ENCODE measurements at places on chromosomes 3 and 15. TPM values are rescaled to one million over a fixed set of nuclear protein-coding genes. Genes with fewer than 3 reads are reported as not detected.

- no peak for DNase-seq
Measured at GRCh38 chr15:53389271-53390037, 370.0 kb downstream of the WDR72 start.

DNA sequence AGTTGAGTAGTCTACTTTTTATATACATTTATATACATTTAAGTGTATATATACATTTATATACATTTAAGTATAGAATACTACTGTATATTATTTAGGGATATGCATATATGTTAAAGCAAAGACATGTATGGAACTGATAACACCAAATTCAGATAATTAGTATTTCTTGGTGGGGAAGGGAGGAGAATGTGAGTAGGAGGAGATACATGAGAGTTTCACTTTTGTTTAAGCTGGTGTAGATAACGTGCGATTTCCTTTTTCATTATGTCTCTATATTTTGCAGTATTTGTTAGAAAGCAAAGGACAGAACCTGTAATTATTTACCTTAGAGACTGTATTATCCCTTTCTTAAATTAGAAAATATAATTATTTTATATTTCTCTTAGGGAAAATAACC, 16.6 kb upstream of the NIT2 start:
- DNase-seq, result no peak

- peak; percentile 85 for DNase-seq
Measured at GRCh38 chr3:179563271-179563783, 601 bp downstream of the ACTL6A start.

DNA sequence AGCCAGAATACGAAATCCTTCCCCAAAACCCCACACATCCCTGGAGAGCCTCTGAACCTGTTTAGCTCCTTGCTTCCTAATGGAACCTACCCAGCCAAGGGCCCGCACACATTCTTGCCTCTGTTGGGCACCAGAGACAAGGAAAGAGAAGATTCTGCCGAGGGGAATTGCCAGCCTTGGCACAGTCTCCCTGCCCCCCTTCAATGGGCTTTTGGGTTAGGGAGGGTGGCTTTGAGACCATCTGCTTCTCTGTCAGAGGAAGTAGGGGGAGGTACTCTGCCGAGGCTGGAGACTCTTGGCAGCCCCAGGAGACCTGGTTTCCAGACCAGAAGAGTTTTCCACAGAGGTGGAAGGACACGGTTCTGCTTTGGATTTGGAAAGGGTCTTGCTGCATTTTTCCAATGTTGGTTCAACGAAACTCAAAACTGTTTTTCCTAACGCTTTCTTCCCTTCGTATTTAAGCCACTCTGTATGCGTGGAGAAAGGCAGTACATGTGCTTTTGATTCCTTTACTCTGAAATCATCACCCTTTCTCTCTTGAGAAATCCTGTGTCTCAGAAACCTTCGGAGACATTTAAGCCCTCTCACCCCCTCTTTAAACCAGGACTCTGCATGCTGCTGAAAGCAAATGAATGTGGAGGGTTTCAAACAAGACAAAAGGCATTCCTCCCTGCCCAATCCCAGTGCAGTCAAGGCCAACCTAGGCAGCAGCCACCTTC, 78.8 kb upstream of the PRR23C start:
- no peak for DNase-seq

- no peak for DNase-seq
Measured at GRCh38 chr3:14323401-14324223, 78.8 kb upstream of the SLC6A6 start.

GRCh38 chr3:13142552-13143380, 69.5 kb upstream of the IQSEC1 start:
- DNase-seq, result peak; percentile 37

DNA sequence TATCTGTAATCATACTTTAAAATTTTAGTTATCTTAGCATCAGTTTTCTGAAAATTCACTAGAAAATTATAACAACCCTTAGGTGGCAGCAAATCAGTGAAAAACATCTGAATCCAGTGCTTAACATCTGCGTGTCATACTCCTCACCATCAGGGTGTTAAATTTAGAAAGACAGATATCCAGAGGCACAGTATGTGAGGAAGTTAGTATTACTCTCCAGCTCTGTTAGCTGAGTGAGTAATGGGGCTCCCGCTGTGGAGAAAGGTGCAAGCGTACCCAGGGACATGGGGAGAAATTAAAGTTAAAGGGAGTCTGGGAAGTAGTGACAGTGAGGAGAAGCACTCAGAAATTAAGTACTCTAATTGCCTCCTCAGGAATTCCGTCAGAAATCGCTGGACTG, 50.9 kb downstream of the CEP63 start:
- no peak for DNase-seq

- DNase-seq, result no peak
Measured at GRCh38 chr3:81472600-81473362, 288.7 kb downstream of the GBE1 start.

- DNase-seq, result no peak
Measured at GRCh38 chr3:178901204-178901603, 170.4 kb downstream of the ZMAT3 start.

DNA sequence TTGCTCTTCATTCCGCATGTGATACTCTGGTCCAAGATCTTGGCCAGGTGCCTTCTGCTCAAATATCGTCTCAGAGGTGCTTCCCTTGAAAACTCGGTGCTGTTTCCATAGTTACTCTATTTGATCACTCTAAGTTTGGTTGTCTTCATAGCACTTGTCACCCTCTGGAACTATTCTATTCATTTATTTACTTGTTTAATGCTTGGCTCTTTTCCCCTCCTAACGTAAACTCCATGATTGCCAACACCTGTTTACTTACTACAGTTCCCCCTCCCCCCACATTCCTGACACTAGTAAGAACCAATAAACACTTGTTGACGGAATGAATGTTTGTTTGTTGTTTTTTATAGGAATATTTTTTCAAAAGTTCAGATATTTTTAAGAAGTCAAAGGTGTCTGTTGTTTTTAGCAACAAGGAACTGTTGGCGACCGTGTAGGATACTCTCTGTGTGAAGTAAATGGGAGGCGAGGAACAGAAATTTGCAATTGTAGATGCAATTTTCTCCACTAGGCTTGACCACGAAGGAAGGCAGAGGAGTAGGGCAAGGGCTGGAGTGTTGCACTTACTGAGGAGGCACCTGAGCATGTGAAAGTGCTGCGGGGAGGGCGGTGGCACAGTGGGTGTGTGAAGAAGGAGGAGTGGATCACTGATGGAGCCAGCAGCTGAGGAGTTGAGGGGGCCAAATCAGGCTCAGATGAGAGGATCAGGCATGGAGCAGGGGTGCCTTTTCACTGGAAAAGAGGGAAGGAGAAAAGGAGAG, 48.4 kb downstream of the MOBP start:
- no peak for DNase-seq

DNA sequence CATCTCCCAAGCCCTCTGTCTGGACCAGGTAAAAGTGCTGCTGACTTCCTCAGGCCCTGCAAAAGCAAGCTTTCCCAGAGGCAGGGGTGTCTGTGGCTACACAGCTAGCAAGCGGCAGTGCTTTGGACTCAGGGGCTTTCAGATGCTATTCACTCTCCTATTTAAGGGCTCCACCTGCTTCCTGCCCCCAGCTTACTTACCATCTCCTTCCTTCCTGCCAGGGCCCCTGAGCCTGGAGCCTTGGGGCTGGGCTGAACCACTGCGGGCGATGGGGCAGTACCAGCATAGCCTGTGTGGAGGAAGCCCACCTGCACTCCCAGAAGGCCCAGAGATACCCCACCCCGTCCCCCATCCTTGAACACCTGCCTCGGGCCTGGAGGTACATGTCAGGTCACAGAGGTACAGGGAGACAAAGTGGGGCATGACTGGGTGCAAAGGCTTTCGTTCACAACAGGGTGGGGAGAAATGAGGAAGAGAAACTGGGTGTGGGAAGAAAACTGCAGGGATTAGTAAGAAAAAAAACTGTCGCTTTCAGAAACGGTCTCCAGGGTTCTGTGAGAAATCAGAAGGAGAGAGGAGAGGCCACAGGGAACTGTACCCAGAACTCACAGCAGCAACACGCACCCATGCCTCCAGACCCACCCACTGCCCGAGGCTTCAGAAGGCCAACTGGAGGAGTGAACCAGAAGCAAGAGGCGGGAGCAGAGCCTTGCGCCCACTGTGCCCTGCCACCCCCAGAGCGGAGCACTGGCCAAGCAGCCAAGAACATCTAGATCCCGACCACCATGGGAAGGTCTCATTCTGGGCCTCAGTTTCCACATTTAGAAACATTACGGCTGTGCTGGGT, 49.5 kb downstream of the CCDC12 start:
- peak; percentile 61 for DNase-seq

GRCh38 chr3:119120480-119120879, 25.5 kb upstream of the TEX55 start:
- DNase-seq, result no peak

DNA sequence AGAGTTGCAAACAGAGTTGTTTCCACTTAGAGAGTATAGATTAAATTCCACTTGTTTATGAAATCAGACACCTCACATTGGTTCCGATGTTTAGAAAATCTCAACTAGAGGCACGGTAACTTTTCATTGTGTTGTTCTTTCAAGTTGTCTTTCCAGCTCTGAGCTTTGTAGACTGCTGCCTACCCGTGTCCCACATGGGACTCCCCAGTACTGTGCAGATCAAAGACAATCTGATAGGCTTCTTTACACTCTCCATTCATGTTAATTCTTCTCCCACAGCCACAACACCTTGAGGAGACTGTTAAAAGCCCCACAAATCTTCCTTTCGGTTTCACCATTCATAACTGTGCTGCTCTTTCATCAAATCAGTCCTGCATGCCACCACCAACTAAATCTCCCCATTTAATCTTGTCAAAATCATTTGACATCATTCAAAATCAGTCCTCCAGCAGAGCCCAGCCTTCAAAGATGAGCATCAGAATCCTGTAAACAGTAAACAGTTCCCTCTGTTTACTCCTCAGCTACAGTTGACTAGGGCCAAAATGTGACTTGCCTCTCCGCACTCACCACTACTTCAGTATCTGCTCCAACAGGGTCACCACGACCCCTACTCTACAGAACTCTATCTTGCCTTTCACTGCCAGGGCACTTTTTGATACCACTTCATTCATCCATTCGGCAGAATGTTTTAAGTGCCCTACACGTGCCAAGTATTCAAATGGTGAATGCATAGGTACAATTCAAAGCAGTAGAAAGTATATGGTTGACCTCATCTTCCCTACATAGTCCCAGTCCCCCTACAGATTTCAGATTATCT, 8.3 kb downstream of the ANXA2 start:
- no peak for DNase-seq

DNA sequence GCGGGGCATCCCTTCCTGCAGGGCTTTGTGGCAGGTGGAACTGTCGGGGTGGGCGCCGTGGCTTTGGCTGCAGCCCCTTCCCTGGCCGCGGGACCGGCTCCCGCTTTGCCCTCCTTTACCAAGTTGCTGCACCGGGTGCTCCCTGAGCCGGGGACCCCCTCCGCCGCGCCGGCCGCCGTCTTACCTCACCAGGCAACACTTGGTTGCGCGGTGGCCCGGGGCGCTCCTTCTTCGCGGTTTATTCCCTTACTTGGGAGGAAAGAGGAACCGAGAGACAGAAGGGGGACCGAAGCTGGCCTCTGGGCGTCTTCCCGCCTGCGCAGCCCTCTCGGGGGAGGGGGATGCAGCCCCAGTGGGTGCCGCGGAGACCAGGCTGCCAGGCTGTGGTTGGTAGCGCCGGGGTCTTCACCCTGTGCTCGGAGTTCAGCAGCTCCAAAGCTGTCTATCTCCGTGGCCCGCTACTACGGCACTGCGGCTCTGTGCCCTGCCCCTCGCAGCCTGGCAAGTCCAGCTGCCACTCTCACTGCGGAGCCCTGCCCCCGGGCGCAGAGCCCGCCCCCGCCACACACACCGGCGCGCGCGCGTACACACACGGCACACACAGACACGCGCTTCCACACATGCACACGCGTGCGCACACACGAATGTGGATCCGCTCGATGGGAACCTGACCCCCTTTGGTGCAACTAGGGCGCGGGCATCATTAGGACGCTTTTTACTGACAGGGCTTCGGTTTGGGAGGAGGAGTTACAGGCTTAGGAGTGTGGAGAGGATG, at the start of gene DGKG:
DGKG (minus strand) TSS at position 473 of the 775 bp plus-strand sequence. CDS start 41,775 bp downstream, outside the sequence.
- peak; percentile 82 for DNase-seq

GRCh38 chr3:127715532-127715931, 42.8 kb downstream of the ABTB1 start:
- no peak for DNase-seq

GRCh38 chr3:192514081-192514753, 213.1 kb downstream of the FGF12 start:
- no peak for DNase-seq

DNA sequence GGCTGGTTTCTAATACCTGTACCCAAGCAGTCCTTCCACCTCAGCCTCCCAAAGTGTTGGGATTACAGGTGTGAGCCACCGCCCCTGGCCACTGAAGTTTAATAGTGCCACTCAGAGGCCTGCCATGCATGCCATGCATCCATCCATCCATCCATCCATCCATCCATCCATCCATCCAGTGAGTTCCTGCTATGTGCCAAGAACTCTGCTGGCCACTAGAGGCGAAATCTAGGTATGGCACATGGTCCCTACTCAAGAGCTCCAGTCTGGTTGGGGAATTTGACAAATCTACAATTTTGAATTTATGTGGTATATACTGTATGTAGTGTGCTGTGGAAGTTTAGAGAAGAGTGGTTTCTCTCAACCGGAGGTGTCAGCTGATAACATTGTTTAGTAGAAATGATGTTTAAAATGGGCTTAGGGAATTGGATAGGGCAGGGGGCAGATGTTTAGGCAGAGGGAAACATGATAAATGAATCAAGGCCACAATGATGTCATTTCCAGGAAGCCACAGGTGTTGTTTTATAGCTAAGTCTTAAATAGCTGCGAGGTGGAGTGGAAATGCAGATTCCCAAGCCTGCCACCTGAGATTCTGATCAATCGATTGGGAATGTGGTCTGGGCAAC, 384.4 kb upstream of the C2CD4B start:
- no peak for DNase-seq

DNA sequence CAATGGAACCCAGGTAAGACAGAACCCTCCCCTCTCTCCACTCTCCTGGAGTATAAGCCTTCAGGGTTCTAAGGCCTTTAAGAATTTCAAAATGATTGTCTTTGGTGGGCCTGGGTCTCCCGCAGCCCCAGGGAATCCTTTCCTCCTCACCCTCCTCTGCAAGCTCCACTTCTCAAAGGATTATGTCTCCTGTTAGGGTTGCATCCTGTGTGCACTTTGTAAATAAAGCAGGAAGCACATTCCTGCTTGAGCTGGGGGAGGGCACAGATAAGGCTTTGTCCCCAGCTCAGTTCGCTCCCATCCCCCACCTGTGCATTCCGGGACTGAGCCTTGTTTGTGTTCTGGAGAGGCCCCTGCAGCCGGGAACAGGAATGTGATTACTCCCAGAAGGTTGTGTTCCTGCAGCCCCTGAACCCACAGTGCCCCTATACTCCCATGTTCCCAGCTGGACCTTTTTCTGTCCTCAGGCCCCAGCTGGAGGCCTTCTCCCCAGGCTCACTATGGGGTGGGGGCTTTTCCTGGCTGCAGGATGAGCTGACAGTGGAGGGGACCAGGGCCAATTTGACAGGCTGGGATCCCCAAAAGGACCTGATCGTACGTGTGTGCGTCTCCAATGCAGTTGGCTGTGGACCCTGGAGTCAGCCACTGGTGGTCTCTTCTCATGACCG, 9.5 kb downstream of the TYRO3 start:
- no peak for DNase-seq

GRCh38 chr3:128665362-128666021, 14.9 kb upstream of the RPN1 start:
- DNase-seq, result peak; percentile 18

The FBN1 gene
- polyA plus RNA-seq, result 15.0 TPM

The HERC2 gene
- 11.1 TPM for polyA plus RNA-seq

The ISG20 gene
- 70.9 TPM for polyA plus RNA-seq

The GUCA1C gene
- polyA plus RNA-seq, result not detected

The STRIT1 gene
- polyA plus RNA-seq, result not detected

The CTXN2 gene
- polyA plus RNA-seq, result 0.13 TPM

The STRA6 gene
- polyA plus RNA-seq, result not detected

The RARRES1 gene
- 10.2 TPM for polyA plus RNA-seq

The CEMIP gene
- 2.1 TPM for polyA plus RNA-seq

The ANKUB1 gene
- polyA plus RNA-seq, result not detected

The IL17RC gene
- polyA plus RNA-seq, result 13.8 TPM
